ENCODE measurements at places on chromosomes 4 and X.

- DNase-seq: no peak
Measured at GRCh38 chrX:41189156-41189555, 103.9 kb downstream of the USP9X start.

GRCh38 chr4:153518001-153518400, 51.8 kb downstream of the TMEM131L start:
- no peak for DNase-seq

- no peak for DNase-seq
Measured at GRCh38 chr4:142777045-142777743, 68.9 kb downstream of the INPP4B start.

- DNase-seq: no peak
Measured at GRCh38 chr4:137090951-137091350, 441.3 kb downstream of the PCDH18 start.

GRCh38 chrX:37599729-37600128, 28.3 kb downstream of the LANCL3 start:
- DNase-seq: no peak

DNA sequence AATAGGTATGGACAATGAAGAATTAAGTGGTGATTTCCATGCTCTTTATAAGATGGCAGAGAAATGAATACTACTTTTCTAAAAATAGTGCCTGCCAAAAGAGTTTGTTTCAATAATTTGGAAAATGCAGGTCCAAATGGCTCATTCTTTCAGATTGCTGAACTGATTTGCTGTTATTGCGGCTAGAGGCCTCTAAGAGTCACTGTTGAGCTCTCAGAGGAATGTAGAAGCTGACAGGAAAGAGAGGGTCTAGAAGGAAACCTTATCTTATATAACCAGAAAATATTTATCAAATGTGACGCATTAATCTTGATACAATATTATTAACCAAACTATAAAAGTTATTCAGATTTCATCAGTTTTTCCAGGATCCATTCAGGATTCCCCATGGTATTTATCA, 65.7 kb upstream of the PAGE1 start:
- no peak for DNase-seq

DNA sequence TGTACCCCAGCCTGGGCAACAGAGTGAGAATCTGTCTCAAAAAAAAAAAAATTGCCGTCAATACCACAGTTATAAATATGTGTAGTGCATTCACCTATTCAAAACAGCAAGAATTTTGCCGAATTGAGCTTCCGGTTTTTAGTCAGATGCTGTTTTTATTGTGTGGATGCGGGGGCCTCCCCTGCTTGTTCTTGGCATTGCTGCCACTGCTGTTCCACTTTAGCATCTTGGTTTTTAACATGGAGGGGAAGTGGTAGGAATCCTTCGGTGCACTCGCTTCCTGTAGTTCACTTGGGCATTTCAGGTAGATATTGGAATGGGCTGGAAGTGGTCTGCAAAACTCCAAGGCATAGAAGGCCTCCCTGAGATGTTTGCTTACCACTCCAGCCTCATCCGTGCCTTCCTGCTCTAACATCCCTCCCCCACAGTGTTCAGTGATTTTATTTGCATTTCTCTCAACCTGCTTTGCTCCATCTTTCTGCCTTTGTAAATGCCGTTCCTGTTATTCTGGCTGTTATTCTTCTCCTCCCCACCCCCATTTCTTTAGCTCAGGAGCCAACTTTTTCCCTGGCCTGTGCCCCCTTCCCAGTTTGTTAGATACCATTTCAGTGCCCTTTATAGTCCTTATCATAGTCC, 25.5 kb downstream of the MOB1B start:
- no peak for DNase-seq

GRCh38 chr4:85431881-85432485, 43.0 kb upstream of the ARHGAP24 start:
- DNase-seq: no peak
